ENCODE measurements at places on chromosomes 7 and 10.

DNA sequence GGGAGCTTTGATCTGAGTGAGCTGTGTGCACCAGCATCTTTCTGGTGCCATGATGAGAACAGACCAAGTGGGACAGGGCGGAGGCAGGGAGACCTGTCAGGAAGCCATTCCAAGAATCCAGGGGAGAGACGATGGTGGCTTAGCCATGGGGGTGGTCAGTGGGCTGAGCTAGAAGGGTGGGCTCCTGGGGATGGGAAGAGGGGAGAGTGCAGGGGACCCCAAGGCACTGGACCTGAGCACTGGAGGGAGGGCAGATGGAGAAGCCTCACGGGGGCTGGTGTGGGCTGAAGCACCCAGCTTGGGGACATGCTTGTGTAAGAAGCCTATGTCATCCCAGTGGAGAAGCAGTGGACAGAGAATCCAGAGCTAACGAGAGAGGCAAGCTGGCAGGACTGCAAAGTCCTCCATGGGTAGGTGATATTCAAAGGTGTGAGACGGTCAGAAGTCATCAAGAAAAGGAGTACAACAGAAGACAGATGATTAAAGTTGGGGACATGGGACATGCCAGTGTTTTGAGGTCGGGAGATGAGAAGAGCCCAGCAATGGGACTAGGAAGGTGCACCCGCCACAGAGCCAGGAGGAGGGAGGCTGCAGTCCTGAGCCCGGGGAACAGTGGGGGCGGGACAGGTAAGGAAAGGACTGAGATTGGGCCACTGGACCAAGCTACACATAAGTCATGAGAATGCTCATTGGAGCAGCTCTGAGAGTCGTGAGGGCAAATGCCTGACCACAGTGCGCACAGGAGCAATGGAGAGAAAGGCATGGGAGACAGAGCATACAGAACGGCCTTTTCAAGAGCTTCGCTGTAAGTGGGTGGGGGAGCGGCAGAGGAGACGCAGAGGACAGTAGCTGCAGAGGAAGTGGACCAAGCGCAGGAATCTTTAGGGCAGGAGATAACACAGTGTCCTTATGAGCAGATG lies 72.0 kb downstream of the GRID1 start:
- no peak for DNase-seq

DNA sequence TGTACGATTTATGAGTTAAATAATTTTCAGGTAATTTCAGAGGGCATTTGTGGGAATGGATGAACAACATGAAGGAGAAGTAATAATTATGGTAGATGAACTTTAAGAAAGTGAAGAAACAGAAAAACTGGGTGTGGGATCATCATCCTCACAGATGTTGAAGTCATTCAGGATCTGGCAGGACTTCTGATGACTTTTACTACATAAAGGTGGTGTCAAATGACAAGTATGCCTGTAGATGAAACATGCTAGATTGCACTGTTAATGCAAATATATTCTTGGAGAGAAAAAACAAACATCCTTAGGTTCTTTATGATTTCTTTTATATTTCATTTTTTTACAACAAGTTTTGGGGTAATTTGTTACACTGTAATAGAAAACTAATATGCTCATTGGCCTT lies 230.2 kb downstream of the PCLO start:
- no peak for DNase-seq

DNA sequence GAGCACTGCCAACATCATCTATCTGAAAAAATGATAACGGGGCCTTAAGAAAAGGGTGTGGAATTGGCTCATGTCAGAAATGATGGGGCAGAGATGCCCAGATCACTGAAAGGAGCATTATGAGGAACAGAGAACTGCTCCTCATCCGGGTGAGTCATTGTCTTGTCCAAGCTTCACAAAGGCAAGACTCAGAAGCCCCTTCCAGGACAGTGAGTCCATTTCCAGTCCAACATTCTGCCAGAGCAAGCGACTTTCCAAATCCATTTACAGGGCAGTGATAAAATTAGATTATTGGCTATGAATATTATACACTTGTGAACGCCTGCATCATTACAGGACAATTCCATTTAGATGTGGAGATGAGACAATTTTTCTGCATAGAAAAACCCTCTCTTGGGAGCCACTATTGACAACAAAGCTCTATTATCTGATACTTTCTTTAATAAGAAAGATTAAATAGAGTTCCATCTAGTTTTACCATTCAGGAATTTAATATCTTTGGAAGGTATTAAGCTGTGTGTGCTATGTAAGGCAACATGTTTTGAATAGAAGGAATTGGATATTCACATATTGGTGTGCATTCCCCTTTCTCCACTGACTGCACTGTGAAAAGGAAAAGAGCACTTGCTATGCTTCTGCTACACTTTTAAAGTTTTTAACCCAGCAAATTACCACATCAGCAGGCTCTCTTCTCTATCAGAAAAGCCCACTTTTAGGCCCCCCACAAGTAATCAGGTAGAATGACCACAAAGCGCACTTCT lies 159.6 kb downstream of the NRP1 start:
- peak; percentile 19 for DNase-seq

GRCh38 chr10:34722404-34722803 lies 92.7 kb downstream of the PARD3 start:
- DNase-seq, result no peak

- no peak for DNase-seq
These were observed 115.0 kb downstream of the FAM107B start for GRCh38 chr10:14659626-14660196.

GRCh38 chr7:55055479-55055878 lies 36.7 kb downstream of the EGFR start:
- peak; percentile 50 for DNase-seq

DNA sequence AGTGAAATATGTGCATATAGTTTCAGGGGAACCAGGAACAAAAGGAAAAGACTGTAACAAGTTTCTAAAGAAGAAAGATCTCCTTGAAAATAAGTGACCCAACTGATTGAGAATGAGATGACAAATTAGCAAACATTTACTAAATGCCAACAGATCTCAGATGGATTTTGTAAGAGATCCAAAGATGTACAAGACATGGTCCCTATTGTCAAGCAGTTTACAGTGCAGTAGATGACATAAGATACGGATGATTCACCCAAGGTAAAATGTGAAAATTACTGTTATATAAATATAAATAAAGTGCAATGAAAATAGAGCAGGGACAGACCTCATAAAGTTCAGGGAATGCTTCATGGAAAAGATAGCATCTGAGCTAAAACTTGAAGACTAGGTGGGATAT lies 121.5 kb upstream of the FZD1 start:
- DNase-seq, result no peak

GRCh38 chr7:130356876-130357611 lies 12.4 kb downstream of the CPA5 start:
- DNase-seq, result peak; percentile 61

DNA sequence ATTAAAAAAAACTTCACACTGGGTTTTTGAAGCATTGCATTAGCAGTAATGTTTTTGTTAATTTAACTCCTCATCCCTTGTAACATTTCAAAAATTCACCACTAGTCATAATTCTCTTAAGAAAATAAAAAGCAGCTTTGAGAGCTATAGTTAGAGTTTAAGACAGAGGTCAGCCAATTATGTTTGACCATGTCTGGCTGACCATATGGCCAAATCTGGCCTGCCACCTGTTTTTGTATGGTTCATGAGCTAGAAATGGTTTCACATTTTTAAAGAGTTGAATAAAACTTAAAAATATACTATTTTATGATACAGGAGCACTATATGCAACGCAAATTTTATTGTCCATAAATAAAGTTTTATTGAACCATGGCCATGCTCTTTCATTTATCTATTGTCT lies 73.0 kb upstream of the LRRTM3 start:
- DNase-seq, result no peak

DNA sequence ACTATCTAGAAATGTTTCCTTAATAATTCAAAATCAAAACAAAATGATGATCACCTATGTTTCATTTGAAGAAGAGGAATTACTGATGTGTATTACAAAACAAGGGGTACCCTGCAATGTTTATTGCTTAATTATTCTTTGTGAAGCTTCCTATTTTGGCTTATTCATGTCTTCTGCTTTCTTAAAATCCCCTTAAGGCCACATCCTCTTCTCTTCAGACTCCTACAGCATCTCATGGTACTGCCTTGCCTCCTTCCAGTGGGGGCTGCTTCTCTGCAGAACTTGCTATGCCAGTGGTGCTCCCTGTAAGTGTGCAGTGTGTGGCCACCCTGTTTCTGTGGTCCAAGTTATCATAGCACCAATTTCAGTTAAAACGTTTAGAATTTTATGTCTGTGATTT lies 35.0 kb downstream of the CCDC146 start:
- no peak for DNase-seq

DNA sequence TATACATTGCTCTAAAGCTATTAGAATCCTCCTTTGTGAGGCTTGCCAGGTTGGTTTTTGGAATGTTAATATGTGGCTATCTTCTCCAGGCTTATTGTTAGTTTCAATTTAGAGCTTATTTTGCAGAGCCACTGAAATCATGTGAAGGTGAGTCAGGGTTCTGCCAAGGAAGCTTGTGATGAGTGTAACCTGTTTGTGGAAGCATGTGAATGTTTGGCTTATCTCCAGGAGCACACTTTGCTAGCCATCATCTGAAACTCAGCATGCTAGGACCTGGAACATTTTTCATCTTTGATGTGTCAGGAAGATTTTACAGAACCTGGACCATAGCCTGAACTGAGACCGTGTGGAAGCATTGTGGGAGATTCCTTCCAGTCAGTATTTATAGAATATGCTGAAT lies 197.3 kb downstream of the PPP1R9A start:
- DNase-seq, result no peak

DNA sequence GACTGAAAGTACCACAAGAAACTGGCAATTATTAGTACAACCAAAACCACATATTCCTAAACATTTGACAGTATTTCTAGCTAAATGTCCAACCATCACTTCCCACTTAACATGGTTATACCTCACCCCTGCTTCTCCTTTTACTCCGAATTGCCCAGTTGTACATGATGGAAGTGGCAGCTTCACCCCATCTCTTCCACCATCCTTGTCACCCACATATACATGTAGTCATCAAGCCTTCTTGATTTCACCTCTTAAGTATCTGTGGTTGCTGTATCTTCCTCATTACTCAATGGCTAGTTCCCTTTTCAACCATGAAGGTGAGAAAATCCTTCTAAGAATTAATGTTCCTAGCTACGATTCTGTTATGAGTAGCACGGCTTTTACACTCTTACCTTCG lies 388.2 kb downstream of the CALN1 start:
- no peak for DNase-seq

GRCh38 chr7:26787701-26788100 lies 76.7 kb downstream of the SKAP2 start:
- DNase-seq, result no peak

GRCh38 chr7:65247491-65247890 lies 126.2 kb upstream of the ZNF92 start:
- no peak for DNase-seq

DNA sequence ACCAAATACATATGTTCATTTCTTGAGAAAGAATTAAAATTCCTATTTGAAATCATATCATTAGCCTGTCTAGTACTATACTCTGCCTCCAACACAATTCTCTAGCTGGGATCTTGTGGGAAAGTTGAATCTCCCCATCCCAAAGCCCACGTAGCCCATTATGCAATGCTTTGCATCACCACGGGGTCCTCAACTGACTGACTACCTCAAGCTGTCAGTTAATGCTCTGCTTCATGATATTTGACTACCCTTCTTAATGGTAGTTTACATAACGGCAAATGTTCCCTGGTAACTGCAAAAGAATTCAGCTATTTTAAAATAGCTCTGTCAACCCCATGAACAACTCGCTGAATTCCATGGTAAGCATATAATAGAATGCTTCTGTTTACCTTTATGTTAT lies 23.3 kb upstream of the PALS2 start:
- no peak for DNase-seq

DNA sequence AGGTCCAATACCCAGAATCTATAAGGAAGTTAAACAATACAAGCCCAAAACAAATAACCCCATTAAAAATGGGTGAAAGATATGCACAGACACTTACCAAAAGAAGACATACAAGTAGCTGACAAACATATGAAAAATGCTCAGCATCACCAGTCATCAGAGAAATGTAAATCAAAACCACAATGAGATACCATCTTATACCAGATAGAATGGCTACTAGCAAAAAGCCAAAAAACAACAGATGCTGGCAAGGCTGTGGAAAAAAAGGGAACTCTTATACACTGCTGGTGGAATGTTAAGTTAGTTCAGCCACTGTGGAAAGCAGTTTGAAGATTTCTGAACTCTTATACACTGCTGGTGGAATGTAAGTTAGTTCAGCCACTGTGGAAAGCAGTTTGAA lies 331.1 kb downstream of the KIF20B start:
- no peak for DNase-seq

DNA sequence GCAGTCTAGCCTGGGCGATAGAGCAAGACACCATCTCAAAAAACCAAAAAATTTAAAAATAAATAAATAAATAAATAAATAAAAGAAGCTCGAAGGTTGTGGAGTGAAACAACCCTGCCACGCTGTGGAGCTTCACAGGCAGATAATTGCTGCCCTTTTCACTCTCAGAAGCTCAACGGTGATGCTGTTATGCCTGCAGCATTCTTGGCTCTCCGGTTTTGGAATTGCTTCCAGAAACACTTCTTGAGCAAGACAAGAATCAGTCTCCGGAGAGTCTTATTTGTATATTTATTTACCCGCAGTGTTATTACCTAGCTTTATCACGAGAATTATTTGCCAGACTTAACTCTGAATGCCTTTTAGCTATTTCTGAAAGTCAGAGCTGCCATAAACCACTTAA lies 40.5 kb upstream of the UBE2H start:
- DNase-seq, result no peak

DNA sequence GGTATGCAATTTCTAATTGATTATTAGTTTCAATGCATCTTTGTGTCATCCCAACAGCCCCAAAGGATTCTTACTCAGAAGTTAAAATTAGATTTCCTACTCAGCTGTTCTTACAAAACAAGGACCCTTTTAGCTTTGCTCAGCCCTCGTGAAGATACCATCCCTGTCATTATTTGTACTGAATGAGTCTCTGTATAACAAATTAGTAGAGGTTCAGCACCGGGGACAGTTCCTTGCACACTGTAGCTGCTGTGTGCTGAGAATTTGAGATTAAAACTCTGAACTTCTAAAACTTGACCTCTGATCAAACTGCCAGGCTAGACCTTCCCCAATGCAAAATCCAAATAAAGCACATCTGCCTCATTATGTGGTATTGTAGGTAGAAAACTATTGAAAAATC lies 299.1 kb downstream of the LHFPL3 start:
- DNase-seq, result peak; percentile 5

DNA sequence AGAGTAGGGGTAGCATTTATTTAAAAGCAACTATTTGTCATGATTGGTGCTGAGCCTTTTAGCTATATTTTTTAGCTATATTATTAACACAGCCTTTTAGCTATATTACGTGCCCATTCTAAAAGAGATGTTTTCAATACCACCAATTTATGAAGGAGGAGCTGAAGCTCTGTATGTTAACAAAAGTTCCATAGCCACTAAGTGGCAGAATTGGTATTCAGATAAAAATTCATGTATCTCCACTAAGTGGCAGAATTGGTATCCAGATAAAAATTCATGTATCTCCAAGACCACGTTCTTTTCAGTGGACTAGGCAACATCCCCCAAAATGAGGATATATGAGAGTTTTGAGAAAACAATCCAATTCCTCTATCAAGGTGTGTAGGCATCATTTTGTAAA lies 268.6 kb downstream of the HGF start:
- DNase-seq, result peak; percentile 8

Data from AG08395 (cell line).